Right renal cortex interstitium (tissue), 3 donors: ENCODE measurements at places on chromosomes 3 and 15.
A peak's percentile ranks its signal among the peaks of the same experiment; 100 is the strongest.

DNA sequence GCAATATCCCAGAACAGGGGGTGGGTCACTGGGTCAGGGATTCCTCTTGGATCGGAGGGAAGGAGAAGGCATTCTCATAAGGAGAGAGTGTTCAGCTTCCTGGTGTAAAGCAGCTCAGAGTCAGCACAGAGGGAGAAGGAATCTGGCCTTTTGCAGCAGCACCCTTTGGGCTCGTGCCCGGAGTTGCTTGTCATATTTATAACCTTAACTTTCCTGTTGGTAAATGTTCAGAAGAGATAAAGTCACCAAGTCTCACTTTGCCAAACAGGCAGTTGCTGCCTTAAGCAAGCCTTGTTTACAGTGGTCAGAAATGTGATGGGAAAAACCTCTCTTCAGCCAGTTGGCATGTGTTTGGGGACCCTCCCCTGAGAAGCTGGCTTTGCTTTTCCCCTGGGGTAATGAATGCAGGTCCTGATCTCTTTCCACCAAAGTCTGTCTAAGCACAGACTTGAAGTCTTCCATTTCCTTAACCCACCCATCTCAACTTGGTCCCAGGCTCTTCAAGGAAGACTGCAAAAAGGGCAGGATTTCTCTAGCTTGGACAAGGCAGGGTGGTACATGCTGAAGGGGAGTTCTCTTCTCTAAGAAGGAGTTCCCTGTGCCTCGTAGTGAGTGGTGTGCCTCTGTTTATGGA, 206.9 kb upstream of the BHLHE40 start:
- DNase-seq, result no peak

GRCh38 chr3:127088511-127089351, 104.2 kb upstream of the PRR23E start:
- no peak for DNase-seq

DNA sequence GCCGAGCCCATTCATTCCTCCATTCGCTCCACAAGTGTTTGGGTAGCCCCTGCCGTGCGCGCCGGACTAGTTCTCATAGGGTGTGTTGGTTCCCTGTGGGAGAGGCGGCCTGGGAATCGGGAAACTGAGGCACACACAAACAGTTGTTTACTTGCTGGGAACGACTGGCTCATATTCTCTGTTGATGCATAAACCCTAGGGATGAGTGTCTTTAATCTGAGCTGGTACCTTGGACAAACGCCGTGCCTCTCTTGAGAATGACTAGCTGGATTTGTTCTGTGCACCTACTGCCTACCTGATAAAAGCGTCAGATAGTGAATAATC, 737 bp downstream of the DNAJA4 start:
- DNase-seq, result no peak

- no peak for DNase-seq
Measured at GRCh38 chr3:193556841-193557240, 2.1 kb upstream of the ATP13A4 start.

GRCh38 chr15:25510146-25510545, 71.3 kb upstream of the UBE3A start:
- DNase-seq, result no peak

DNA sequence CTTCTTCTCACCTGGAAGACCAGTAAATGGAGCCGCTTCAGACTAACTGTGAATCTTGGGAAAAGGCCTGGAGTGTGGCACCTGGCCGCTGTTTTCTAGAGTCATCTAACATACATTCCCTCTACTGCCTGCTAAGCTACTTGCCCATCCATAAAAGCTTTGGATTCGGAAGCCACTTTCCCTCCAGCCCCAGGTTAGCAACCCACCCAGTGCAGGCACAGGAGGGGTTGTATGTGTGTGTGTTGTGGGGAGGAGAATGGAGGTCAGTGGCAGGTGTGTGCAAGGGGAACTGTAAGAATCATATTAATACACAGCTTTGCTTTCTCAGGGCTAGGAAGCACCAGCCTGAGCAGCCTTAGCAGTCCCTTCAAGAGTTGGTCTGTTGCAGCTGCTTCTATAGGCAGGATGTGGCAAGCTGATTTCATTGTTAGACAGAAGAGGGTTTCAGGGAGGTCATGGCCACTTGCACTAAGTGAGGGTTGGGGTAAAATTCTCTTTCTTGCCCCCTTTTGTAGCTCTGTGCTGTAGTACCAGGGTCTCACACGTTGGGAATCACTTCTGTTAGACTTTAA, 8.9 kb downstream of the NSUN3 start:
- DNase-seq, result no peak

GRCh38 chr3:112958811-112959560, 15.9 kb downstream of the CD200R1 start:
- DNase-seq, result no peak

- peak; percentile 10 for DNase-seq
Measured at GRCh38 chr15:41401904-41402267, 410 bp downstream of the NDUFAF1 start.

DNA sequence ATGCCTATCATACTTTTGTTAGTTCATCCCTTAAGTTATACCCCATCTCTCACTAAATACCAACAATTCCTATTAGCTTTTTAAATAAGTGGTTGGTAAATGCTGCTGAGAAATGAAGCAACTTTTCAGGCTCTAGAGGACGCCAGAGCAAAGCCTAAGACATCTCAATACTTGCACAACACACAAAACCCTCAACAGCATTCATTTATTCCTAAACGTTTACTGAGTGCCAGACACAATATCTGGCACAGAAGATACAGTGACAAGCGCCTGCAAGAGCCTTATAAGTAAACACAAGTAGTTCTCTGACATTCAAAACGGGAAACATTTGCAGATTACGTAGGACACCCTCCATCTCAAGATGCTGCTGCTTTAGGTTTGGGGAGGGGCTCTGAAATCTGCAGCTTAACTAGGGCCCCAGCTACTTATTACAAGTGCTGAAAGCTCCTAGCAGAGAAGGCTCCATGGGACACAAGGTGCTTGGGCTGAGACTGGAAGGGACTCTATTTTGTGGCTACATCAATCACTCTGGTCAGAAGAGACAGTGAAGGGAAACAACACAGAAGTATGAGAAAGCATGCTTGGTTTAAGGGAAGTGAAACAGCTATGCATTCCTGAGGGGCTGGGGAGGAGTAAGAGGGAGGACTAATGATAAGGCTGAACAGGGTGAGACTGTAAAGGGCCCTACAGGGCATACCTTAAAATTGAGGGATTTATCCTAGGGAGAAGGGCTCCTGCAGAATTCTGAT, 311.3 kb downstream of the PLCL2 start:
- no peak for DNase-seq

DNA sequence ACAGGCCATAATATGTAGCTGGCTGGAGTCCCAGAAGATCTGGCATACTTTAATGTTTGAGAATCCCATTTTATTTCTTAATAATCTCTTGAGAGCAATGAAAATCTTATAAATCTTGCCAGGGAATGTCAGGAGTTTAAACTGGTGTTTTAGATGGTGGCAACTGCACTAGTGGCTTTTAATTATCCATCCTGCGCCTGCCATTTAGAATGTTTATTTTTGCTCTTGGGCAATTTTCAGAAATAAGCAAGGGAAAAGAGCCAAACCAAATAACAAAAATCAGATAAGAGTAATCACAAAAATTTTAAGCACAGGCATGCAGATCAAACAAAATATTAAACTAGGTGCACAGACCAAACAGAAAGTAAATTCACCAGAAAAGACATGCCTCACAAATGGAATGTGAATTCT, 41.9 kb upstream of the UBP1 start:
- no peak for DNase-seq
